ENCODE measurements at places on chromosomes 11 and 22. TPM values are rescaled to one million over a fixed set of nuclear protein-coding genes. Genes with fewer than 3 reads are reported as not detected.
A peak's percentile ranks its signal among the peaks of the same experiment; 100 is the strongest.

DNA sequence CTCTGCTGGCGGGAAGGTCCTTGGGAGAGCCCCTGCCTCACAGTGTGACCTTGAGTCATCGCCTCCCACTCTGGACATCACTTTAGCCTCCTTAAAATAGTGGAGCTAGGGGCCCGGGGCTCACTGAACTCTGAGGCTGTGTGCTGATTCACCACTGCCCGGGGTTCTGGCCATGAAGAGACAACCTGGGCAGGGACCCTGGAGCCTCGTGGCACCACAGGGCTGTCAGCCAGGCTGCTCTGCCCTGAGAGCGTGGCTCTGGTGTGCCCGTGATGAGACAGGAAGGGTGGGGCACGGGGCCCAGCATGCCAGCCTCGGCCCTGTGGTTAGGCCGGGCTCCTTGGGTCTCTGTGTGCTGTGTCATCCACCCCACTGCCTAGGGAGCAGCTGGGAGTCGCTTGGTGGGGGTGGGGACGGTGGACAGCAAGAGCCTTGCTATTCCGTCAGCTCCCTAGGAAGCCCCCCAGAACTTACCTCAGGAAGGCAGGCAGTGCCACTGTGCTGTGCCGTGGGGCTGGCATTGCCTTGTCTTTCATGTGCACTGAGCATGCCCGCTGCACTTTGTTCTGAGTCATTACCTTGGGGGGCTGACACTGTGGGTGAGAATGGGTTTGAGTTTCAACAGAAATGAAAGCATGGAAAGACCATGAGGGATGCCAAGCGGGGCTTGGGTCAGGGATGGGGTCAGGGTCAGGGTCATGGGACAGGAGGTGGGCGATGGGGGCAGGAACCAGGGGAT, 31.7 kb downstream of the TPCN2 start:
- ATAC-seq = peak; percentile 55

DNA sequence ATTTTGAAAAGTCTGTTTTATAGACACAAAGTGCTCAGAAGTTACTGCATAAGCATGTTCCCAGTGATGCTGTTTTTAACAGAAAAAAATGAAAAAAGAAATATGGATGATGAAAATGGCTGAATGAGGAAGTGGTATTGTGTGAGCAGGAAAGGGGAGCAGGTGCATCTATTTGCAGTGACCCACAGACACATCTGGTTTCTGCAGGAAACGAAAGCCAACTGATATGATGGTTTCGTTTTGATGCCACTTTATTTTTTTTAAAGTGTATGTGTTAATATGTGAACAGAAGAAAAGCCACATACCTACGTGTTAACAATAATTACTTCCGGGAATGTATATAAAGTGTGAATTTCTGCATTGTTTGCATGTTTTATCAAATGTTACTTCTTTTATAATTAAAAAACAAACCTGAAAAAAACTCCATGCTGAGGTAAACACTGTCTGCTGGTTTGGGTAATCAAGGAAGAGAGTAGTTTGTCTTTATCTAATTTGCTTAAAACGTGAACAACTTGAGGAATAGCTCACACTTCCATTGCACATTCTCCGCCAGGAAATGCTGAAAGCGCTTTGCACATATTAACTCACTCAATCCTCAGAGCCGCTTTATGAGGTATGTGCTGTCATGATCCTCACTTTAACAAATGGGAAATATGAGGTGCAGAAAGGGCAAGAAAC, 1335.9 kb downstream of the TBC1D22A start:
- ATAC-seq = peak; percentile 32

DNA sequence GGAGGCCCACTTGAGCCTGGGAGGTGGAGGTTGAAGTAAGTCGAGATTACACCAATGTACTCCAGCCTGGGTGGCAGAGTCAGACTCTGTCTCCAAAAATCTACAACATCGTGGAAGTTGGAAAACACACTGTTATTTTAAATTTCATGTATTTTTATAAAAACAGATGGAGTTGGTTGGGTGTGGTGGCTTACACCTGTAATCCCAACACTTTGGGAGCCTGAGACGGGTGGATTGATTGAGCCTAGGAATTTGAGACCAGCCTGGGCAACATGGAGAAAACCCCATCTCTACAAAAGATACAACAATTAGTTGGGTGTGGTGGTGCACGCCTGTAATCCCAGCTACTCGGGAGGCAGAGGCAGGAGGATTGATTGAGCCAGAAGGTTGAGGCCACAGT, 52.0 kb upstream of the CLTCL1 start:
- ATAC-seq = no peak

DNA sequence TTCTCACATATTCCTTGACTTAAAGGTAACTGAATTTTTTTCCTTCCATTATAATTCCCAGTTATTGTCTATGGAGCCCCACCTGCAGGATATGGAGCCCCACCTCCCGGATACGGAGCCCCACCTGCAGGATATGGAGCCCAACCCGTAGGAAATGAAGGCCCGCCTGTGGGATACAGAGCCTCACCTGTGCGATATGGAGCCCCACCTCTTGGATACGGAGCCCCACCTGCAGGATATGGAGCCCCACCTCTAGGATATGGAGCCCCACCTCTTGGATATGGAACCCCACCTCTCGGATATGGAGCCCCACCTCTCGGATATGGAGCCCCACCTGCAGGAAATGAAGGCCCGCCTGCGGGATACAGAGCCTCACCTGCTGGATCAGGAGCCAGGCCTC, 28.1 kb downstream of the WBP2NL start:
- no peak for ATAC-seq

DNA sequence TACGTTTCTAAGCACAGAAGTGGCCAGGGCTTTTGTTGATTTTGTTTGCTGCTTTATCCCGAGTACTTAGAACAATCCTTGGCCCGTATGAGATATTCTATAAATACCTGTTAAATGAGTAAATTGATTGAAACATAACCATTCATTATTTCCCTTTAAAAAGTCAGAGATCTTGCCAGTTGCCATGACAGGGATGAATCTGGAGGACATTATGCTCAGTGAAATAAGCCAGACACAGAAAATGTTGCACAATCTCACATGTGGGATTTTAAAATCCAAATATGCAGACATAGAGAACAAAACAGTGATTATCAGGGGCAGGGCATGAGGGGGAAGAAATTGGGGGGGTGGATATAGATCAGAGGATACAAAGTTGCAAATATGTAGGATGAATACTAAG, 1240.1 kb downstream of the LRRC4C start:
- ATAC-seq = no peak

DNA sequence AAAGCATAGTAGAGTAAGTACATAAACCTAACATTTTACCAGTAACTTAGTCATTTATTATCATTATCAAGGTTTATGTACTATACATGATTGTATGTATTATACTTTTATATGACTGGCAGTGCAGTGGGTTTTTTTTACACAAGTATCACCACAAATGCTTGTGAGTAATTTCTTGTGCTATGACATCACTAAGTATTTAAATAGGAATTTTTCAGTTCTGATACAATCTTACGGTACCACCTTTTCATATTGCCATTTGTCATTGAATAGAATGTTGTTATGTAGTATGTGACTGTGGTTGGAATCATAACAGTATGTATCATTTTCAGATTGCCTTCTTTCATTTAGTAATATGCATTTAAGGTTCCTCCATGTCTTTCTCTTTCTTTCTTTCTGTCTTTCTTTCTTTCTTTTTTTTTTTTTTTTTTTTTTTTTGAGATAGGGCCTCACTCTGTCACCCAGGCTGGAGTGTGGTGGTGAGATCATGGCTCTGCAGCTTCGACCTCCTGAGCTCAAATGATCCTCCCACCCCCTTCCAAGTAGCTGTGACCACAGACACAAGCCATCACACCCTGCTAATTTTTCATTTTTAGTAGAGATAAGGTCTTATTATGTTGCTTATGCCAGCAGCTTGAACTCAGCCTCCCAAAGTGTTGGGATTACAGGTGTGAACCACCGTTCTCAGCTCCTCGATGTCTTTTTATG, 18.6 kb downstream of the ATM start:
- ATAC-seq = no peak

DNA sequence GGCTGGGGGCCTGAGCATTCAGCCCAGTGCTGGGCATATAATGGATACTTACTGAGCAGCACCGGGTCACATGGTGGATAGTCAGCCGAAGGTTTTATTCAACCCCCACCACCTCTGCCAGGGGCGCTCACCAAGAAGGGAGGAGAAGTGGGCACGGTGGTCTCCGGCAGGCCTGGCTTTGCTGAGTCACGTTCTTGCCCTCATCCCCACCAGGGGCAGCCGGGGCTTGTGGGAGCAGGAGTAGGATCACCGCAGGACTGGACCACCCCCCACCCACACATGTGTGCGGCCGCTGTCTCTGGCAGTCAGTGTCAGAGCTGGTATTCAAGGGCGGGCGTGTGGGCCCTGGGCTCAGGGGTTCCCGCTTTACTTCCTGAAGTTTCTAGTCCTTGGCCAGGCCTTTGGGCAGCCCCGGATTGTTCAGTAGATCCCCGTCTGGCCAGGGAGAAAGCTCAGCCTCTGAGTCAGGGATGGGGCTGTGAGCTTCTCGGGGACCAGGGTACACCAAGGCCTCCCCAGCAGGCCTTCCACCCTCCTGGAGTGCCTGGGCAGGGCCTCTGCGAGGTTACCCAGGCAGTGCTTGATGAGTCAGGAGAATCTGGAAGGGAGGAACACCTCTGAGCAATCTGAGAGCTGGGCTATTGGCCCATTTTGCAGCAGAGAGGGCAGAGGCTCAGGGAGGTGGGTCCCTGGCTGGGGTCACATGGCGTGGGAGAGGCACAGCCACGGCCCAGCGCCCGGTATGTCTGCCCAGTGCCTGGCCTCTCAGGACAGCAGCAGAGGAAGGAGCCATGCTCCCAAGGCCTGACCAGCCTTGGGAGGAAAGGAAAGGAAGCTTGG, 60.6 kb downstream of the RTL6 start:
- peak; percentile 55 for ATAC-seq

- no peak for ATAC-seq
Measured at GRCh38 chr22:49587987-49588386, 239.7 kb downstream of the BRD1 start.

DNA sequence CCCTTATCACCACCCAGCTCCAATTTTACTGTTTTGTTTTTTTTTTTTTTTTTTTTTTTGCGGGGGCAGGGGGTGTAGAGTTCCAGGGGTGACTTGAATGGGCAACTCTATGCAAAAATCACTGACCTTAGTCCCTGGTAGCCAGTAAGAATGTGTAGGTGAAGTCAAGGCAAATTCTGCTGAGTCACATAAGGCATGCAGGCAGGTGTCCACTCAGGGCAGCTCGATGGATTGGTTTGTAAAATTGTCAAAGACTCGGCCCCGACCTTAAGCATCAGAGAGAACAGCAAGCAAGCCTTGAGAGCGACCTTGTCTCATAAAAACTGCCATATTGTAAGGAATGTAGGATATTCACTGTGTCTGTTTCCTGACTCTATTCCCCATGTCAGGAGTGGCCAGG, 151.3 kb upstream of the SEZ6L start:
- no peak for ATAC-seq

DNA sequence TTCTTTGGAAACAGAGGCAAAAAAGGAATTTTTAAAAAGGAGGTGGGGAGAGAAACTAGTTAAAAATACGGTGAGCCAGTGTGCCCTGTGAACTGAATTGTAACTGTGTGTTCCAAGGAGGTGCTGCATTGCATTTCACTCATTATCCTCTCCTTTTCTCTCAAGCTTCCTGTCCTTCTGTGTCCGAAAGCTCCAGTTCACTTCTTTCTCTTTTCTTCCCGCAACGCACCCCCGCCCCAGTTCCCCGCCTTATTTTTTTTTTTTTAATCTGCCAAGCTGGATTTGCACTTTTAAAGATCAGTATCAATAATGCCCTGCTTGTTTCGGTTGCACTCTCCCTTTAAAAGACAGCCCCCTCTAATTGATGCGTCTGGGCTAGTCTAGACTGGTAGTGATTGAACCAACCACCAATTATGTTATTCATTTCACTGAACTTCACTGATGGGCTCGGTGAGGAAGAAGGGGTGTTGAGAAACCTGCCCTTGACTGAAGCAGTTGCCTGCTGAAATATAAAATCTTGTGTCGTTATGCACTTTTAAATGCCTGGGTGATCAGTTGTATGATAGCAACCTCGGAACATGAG, 18.5 kb downstream of the BLID start:
- ATAC-seq = no peak

- peak; percentile 41 for ATAC-seq
Measured at GRCh38 chr11:68579455-68579854, 104.9 kb upstream of the GAL start.

GRCh38 chr11:112219476-112220232, 6.6 kb upstream of the PTS start:
- peak; percentile 86 for ATAC-seq

DNA sequence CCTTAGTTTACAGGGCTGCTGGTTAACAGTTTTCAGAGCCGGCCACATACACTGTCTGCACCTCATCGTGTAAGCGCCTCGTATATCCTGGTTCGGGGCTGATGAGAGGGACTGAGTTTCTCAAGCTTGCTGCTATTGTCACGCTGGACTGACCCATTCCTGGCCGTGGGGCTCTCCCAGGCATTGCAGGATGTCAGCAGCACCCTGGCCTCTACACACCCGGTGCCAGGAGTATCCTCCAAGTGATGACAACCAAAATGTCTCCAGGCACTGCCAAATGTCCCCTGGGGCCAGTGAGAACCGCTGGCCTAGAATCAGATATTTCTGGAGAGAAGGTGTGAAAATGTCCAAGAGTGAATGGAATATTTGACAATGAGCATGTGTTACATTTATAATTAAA, 82.8 kb downstream of the ST3GAL4 start:
- no peak for ATAC-seq

GRCh38 chr11:133107763-133108162, 424.5 kb downstream of the OPCML start:
- no peak for ATAC-seq

DNA sequence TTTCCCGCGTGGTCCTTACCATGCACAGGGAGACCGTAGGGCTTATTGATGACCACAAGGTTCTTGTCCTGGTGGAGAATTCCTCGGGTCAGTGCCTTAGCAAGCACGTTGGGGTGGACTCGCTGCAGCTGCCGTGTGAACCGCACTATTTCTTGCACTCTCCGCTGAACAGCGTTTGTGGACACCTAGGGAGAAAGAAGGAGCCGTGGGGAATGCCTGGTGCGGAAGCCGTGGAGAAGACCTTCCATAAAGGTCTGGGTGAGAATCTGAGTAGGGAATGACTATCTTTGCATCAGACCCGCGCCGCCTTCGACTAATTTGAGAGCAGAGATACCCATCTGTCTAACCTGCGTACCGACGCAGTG, 597 bp downstream of the RPUSD4 start:
- no peak for ATAC-seq

The GPR83 gene
- total RNA-seq = not detected

The ASRGL1 gene
- total RNA-seq = 1.2 TPM

The GGTLC2 gene
- total RNA-seq = not detected

The GRM5 gene
- total RNA-seq = not detected

The CEND1 gene
- not detected for total RNA-seq

The DDI1 gene
- not detected for total RNA-seq

The LAMTOR1 gene
- 81.0 TPM for total RNA-seq

The NEFH gene
- total RNA-seq = not detected

The KRTAP5-1 gene
- total RNA-seq = not detected

The LSP1 gene
- 18.8 TPM for total RNA-seq

Data from esophagus mucosa (tissue), 1 donor.